ENCODE measurements at places on chromosomes 4 and X.

GRCh38 chr4:94533405-94534223 is 81.9 kb downstream of the PDLIM5 start:
- DNase-seq, result no peak

DNA sequence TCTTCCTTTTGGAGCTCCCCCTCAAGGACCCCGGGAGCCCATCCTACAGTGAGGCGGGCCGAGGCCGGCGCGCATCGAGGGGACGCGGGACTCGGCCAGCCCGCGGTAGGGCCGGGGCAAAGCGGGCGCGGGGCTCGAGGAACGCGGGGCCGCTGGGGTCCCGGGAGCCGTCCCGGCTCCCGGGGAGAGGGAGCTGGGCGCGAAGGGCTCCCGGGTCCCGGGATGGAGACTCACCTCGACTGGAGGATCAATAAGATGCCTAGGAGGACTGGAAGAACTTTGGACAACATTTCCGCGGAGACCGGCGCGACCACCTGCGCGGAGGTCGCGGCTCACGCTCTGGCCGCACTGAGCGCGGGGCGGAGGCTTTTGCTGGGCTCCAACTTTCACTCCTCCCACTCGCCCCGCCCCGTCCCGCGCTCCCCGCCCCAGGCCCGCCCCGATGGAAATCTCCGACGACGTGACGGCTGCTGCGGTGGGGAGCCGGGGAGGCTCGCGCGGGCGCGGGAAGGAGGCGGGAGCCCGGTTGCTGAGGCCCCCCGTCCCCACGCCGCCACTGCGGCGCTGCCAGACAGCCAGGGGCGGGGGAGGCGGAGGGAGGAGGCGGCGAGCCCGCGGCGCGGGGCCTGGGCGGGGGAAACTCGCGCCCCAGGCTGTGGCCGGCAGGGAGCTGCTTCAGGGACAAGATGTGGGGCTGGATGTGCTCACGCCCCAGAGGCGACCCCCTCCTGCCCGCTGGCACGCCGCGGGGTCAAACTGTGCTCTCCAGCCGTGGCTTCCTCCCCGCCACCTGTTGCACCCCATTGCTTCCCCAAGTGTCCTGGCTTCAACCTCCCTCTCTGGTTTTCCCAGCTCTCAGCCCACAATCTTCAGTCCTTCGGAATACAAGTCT is at the start of gene GABRE:
Gene GABRE, minus strand, starts transcription at position 341 of the 892 bp plus-strand sequence. Its CDS starts 51 bp downstream, at position 290.
- DNase-seq, result no peak

DNA sequence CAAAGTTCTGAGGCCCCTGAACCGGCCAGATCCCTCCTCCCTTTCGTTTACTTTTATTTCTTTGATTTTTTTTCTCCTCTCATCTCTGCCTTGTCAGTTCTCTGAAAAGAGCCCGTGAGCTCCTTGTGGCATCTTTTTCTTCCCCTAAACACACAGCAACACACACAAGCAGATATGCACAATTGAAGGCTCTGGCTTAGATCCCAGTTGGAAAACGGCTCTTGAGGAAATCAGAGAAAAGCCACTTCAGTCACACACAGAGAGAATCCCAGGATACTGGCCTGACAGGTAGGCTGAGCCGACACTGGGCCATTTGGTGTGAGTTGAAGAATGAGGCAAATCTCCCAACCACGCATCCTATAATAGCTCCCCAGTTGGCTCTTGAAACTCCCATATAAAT is 12.9 kb downstream of the DIPK2B start:
- no peak for DNase-seq

DNA sequence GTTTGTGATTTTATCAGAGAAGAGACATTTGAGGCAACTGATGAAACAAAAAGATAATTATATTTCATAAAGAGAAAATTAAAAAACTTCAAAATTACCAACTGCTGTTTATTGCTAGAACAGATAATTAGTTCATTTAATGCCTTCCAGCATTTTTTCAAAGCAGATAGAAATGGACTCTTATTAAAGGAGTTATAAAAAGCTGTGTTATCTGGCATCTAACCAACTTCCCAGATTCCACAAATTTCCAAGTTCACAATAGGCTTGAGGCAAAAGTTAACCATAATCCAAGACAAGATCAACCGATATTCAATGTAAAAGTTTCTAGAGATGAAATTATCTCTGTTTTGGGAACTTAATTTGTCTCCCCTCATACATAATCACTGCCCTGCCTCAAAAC is 152.4 kb downstream of the TSPAN5 start:
- no peak for DNase-seq

- DNase-seq, result no peak
Observed at GRCh38 chr4:83283181-83283580, 1.4 kb downstream of the COQ2 start.

- no peak for DNase-seq
Observed at GRCh38 chr4:43089730-43090129, 197.2 kb downstream of the GRXCR1 start.

DNA sequence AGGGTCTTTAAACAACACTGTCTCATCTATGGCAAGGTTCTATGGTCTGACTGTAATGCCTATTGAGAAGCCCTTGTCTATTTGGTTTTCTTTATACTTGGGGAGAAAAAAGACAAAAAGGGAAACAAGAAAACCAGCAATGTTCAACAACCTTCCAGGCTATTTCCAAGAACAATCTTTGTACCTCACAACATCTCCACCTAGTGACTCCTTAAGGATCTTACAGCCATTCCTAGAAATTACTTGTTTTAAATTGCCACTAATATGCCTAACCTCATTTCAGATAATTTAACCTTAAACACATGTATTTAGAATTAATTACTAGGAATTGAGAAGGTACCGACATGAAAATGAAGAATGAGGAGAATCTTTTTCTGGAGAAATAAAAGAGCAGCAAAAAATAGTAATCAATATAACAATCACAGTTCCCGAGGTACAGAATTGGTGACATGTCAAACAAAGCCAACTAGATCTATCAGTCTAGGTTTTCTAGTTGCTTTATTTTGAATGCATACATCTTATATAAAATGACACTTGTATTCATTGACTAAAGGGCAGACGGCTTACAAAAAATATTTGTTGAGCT is 1.6 kb upstream of the RBM46 start:
- DNase-seq, result no peak

- no peak for DNase-seq
Observed at GRCh38 chr4:47577779-47578553, 92.9 kb downstream of the ATP10D start.

- DNase-seq, result no peak
Observed at GRCh38 chrX:68433155-68433980, at the start of gene OPHN1. OPHN1 (minus strand) TSS chrX:68433495; CDS start chrX:68433020, 475 bp downstream.

GRCh38 chr4:67134616-67135015 is 410.7 kb downstream of the CENPC start:
- DNase-seq, result no peak

GRCh38 chrX:38117485-38117884 is 103.2 kb downstream of the SRPX start:
- DNase-seq, result no peak

Data from CD4-positive, alpha-beta T cell treated with Interferon alpha-2 for 1 hour (primary cell).